ENCODE measurements at places on chromosomes 2 and 18.

DNA sequence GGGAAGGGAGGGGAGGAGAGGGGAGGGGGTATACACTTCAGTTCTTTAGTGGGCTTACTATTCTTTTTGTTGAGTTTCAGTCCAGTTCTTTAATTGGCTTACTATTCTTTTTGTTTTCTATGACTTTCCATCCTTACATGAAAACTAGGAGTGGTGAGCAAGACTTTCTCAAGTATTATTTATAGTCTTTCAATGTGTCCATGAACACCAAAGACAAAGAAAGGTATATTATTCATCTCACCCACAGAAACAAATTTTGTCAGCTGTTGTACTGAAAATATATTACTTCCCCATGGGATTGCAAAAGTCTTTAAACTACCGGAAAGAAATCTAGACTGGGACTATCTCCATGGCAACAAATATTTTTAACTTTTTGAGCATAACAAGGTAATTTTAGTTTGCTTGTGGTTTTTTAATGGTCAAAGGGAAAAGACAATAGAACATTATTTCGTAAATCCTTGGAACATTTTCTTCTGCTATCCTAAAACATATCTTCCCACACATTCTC, 17.6 kb downstream of the ADAM17 start:
- DNase-seq, result peak; percentile 45

DNA sequence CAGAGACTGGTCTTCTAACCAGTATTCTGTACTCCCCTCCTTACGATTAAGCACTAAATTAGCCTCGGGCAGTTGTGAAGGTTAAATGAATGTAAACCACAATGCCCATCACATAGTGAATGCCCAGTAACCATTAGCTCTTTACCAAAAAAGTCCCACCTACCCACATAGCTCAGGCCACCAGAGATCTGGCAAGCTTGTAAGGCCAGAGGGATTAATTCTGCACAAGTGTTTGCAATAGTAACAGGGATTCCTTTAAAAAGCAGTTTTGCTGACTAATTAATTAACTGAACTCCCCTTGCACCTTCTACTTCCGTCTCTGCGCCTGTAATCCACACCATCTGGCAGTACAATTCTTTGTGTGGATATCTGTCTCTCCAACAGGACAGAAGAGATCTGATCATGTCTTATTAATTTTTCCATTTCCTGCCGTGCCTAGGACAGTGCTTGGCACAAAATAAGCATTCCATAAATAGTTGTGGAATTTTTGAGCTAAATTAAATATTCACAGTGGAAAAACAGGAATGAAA, 36.2 kb upstream of the IGFBP2 start:
- DNase-seq, result no peak

DNA sequence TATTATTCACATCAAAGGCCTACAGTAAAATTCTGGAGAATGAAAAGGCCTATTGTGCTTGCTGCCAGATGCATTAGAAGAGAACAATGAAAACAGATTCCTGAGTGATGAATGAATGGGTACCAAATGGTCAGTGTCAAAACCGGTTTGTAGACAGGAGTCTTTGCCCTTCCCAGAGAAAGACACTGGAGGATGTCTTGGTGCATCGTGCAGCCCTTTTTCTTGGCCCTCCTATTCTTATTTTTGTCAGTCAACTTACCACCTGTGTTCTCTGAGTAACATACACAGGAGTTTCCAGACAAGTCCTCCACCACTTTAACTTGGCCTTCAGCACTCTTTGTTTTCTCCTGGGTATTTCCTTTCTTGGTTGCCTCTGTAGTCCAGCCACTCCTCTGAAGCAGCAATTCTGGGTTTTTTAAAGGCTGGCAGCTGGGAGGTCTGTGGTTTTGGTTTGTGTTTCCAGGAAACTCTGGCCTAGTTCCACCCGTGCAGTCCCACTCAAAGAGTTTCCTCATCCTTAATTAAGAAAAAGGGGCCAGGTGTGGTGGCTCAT, 29.4 kb downstream of the PSTPIP2 start:
- DNase-seq, result no peak

DNA sequence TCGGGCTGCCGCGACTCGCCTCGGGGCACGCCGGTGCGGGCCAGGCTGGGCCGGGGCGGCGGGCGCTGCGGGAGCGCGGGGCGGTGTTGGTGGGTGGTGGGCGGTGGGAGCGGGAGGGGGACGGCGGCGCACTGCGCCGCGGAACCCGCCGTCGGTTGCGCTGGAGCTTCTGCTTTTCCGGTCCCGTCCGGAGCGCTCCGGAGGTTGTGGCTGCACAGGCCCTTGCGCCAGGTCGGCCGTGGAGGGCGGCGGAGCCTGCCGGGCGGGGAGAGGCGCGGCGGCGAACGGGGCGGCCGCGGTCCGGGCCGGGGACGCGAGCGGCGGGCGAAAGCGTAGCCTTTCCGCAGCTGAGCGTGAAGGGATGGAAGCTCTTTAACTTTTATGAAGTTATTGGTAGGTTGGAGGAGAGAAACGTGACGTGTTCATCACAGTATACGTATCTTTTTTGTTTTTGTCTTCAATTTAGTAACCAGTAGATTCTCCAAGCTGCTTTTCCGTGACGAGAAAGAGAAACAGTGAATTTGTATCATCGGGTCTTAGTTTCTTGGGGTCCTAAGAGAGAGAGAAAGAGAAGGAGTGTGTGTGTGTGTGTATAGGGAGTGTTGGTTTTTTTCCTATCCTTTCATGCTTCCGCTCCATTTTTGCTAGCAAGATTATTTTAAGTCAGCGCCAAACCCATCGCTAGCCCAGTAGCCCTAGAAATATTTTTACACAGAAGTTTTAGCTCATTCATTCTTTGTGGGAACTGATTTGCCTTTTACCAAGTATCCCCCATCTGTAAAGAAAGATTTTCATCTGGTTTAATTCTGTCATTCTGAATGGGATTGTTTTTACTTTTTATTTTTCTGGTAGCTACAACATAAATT, 535 bp downstream of the ATG4B start:
- no peak for DNase-seq

- no peak for DNase-seq
Observed at GRCh38 chr2:126771501-126772195, 115.7 kb downstream of the GYPC start.

- no peak for DNase-seq
Observed at GRCh38 chr18:70384181-70384790, 95.4 kb downstream of the SOCS6 start.

DNA sequence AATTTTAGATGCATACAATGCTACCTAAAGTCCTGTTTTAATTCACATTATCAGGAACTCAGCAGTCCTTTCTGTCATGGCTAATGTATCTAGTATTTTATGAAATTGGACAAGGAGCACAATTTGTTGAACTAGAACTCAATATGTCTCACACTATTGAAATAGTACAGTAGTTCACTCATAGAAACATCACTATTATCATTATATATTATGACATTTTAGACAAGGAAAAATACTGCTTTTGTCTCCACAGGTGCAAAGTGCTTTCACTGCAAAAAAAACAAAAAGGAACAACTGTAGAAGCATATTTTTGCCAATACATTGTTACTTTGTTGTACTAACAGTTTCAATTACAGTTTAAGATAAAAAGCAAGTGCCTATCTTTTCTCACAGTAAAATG, 419.2 kb upstream of the CDH19 start:
- DNase-seq, result no peak

DNA sequence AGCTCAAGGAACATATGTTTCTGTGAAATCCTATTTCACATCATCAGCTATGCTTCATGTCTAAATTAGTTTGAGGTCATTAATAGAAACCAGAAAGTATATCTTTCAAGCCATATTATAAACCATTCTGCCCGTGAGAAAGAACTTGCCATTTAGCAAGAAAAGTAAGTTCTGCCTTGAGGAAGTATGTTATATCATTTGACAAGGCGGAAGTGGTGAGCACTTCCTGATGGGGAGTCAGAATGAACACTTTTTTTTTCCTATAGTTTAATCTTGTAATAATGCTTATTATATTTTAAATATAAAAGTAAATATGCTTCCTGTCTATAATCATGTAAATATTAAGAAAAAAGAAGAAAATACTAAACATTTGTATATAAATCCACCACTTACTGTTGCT, 39.3 kb upstream of the NRXN1 start:
- no peak for DNase-seq

DNA sequence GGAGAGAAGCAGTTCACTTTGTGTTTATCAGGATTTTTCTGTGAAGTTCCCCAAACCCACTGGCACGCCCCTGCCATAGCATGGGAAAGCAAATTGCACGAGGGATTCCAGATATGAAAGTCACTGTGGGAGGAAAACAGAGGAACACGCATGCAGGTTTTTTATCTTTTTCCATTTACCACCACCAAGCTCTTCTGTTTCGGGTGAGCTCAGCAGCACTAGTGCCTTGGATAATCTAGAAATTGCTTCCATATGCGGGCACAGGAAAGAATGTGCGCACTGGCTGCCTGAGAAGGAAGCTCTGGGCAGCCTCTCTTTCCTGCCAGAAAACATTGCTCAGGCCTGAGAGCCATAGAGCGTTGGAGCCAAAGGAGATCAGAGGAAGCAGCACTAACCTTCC, 65.9 kb upstream of the WIPF1 start:
- no peak for DNase-seq

DNA sequence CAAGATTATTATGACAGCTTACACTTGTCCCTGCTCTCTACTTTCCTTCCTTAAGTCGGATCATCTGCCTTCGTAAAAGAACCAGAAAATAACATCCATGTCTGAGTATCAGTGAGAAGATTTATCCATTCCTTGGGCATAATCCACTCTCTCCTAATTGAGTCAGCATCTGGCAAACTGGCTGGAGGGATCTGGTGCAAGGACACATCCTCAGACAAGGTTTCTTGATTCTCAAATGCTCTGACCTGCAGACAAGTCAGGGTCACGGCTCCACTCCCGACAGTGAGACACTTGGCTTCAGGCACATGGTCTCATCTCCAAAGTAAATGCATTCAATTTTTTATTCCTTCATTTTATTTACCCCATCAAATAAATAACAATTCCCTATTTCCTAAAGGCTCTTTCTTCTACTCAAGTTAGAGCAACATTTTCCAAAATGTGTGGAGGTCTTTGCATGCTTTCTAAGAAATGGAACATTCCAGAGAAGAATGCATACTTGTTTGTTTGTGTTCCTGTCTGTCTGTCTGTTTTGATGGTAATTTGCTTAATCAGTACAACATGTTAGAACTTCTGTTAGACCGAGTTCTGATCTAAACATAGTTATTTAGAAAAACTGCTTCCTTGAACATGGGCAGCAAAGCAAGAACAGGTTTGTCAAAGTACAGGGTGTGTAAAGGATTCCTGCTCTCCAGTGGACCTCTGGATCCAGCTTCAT, 246.9 kb downstream of the IRS1 start:
- no peak for DNase-seq

GRCh38 chr18:7102131-7102530, 15.5 kb downstream of the LAMA1 start:
- DNase-seq, result no peak

GRCh38 chr2:79971807-79972206, 332.7 kb downstream of the LRRTM1 start:
- no peak for DNase-seq
